Stimulated activated CD4-positive, alpha-beta T cell treated with anti-CD3 and anti-CD28 coated beads, Interleukin-12 subunit alpha, Interleukin-12 subunit beta, amount 100 ng/mL, for 4 hours (primary cell): ENCODE measurements at places on chromosomes 5 and 9.

- DNase-seq, result no peak
These were observed 246.4 kb downstream of the SMARCA2 start for GRCh38 chr9:2261421-2262103.

DNA sequence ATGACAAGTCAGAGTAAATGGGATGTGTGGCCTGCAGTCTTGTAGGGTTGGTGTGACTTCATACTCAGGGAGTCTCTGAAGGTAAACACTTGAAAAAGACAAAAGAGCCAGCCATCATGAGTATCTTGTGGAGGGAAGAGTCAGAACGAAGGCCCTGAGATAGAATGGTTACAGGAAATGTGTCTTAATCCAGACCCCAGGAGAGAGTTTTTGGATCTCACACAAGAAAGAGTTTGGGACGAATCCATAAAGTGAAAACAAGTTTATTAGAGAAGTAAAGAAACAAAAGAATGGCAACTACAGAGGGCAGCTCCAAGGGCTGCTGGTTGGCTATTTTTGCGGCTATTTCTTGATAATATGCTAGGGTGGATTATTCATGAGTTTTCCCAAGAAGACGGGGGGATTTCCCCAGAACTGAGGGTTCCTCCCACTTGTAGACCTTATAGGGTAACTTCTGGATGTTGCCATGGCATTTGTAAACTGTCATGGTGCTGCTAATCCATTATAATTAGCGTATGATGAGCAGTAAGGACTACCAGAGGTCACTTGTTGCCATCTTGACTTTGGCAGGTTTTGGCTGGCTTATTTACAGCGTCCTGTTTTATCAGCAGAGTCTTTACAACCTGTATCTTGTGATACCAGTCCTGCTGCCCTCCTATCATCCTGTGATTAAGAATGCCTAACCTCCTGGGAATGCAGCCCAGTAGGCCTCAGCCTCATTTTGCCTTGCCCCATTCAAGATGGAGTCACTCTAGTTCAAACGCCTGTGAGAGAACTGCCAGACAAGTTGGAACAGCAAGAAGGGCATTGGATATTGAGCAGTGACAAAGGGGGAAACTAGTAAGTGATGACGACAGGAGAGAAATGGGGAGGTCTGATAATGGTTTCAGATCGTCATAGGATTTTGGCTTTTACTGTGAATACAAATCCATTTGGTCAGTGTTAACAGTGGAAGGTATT, 34.0 kb downstream of the MTRR start:
- DNase-seq, result no peak

DNA sequence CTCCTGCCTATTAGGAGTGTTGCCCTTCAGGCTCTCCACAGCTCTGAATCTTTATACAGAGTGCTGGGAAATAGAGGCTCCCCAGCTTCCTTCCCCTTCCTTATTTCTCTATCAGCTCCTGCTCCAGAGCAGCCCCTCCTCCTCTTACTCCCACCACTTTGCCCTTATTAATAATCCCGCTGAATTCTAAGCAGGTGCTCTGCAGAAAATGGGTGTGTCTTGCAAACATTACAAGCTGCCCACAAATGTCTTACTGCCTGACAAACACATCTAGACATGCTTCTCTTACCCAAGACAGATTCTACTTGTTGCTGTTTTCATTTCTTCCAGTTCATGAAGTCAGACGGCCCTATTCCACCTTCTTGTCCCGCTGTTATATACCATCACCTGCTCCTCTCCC, 6.4 kb downstream of the PHF24 start:
- DNase-seq, result no peak

- DNase-seq, result no peak
These were observed 52.5 kb downstream of the PTBP3 start for GRCh38 chr9:112280904-112281303.

- no peak for DNase-seq
These were observed 234.4 kb upstream of the DAPK1 start for GRCh38 chr9:87263291-87263690.

DNA sequence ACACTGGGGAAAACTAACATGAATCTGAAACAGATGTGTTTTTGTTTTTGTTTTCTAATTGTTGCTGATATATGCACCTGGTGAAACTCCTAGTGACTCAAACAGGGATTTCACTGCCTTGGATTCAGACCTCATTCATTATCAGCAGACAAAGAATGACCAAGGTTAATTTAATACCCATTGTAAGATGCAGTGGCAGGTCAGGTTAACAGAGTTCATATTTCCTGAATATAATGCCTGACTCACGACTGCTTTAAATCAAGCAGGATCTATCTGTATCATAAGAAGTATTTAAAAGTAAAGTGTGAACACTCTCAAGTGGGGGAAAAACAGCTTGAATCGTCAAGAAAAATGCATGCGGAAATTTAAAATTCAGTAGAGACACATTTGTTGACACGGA, 5.5 kb downstream of the JAKMIP2 start:
- no peak for DNase-seq
